ENCODE measurements at places on chromosomes 11 and 22.

DNA sequence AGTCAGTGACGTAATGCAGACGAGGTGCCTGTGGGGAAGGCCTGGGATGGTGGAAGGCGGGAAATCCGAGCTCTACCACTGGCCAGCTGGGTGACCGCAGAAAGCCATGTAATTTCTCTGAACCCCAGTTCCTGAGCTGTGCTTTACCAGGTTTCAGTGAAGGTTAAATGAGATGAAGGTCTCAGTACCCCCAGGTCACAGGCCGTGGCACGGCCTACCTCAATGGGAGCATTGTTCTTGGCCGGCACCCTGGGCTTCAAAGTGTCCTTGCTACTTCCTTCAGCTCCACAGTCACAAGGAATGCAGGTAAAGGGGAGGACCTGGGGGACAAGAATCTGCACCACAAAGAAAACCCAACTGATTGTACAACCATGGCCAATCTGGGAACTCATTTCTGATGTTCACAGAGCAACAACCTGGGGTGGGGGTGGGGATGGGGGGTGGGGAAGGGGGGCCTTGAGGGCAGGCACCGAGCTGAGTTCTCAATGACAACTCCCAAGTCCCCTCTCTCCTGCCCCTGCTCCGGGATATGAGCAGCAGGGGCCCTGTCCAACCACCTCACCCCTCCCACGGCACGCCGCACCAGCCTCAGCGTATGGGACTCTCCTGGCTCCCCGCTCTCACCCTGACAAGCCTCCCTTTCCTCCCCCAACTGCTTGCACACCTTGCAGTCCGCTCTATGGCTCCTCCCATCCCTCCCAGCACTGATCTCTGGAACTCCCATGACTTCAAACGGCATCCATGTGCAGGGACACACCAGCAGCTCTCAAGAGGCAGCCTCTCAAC, 59.1 kb upstream of the ARFGAP3 start:
- DNase-seq = no peak

DNA sequence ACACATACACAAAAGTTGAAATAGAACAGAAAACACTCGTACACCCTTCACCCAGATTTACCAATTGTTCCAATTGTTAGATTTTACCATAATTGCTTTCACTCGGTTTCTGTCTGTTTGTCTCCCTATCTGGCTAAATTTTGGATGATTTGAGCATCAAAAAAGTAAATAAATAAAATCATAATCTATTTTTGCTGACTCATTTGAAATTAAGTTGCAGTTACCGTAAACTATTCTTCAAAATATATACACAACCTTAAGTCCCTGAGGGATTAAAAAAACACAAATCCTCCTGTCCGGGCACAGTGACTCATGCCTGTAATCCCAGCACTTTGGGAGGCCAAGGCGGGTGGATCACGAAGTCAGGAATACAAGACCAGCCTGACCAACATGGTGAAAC, 81.3 kb upstream of the SYT9 start:
- DNase-seq = no peak

DNA sequence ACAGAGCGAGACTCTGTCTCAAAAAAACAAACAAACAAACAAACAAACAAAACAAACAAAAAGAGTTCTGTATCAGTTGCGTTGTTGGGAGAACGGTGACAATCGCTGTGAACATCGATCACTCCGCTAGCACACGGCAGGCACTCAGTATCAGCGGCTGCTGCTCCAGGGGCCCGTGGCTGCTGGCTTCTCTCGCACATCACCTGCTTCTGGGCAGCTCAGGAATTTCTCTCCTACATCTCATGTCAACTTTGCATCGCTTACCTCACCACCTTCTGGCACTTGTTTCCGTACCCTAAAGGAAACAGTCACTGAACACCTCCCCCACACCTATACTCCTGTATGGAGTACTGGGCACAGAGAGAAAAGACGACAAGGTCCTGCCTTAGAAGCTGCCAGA, 70.3 kb upstream of the WNT7B start:
- no peak for DNase-seq

DNA sequence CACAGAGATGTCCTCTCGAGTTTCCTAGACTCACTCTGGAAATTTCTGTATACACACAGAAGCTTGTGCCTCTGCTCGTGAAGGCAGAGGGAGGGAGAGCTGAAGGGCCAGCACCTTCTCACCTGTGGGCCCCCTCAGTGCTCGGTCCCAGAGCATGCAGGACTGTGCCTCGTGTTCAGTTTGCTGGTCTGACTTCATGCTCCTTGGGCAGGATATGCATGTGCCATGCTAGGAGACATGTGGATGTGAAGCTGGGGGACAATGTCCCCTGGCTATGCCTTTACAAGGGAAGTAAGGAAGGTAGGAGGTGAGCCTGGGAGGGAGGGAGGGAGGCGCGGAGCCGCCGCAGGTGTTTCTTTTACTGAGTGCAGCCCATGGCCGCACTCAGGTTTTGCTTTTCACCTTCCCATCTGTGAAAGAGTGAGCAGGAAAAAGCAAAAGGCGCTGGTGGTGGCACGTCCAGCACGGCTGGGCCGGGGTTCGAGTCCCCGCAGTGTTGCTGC, 22.6 kb downstream of the NEAT1 start:
- DNase-seq = peak; percentile 26

- DNase-seq = peak; percentile 77
These were observed 84.6 kb downstream of the SWAP70 start for GRCh38 chr11:9748361-9748970.

GRCh38 chr11:83035070-83035854, 36.4 kb downstream of the RAB30 start:
- no peak for DNase-seq

- DNase-seq = peak; percentile 74
These were observed 4.3 kb upstream of the OR51V1 start for GRCh38 chr11:5204787-5205186.

DNA sequence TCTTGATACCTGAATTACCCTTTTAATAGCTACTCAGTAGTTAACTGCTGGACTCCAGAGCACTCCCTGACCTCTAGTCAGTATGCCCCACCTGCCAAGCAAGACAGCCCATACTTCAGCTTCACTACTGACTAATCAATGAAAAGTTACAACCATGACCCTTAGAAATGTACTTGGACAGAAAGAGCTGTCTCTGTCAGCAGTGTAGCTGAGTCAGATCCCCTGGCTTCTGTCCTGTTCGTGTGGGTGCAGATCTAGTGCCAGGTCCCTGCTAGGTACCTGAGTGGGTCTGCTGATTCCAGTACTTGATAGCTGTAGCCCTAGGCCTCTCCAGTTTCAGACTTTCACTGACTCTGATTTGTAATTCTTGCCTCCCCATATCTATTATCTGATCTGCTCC, 265.8 kb upstream of the POU2AF2 start:
- DNase-seq = no peak

- peak; percentile 97 for DNase-seq
These were observed 28.4 kb downstream of the CCDC90B start for GRCh38 chr11:83257761-83258168.

- no peak for DNase-seq
These were observed 1.8 kb downstream of the C11orf86 start for GRCh38 chr11:66976925-66977324.
